ENCODE measurements at places on chromosomes 16 and 17. TPM values are rescaled to one million over a fixed set of nuclear protein-coding genes. Genes with fewer than 3 reads are reported as not detected.
A peak's percentile ranks its signal among the peaks of the same experiment; 100 is the strongest.

DNA sequence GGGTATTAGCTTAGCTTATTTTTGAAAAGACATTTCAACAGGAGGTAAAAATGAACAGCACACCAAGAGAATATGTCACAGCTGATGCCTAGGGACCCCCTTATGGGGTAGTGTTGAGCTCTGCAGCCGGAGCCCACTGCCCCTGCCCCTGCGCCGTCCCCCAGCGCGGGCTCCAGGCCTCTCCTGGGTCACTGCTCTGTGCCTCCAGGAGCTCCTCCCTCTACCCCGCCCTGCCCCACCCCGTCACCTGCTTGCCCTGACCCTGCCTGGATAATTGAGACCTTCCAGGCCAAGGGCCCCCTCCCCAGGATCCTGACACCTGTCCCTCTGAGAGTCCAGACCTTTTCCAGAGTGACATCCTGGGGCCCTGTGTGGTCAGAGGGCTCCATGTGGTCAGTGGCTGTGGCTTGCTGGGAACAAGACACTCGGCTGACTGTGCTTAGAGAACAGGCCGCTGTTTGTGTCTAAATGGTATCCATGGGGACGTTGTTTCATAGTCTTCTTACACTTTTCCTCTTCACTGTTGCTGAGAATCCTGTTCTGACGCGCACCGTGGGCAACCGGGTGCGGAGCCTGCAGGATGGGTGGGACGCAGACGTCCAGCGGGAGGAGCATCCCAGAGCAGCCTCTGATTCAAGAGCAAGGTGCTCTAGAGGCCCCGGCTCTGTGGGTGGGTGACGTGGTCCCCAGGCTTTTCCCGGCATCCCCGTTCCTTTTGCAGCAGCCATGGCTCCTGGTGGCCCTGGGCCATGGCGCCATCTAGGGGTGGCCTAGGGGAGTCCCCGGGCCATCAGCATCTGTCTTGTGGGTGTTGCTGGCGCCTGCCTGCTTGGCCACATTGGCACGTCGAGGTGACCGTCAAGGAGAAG, 20.0 kb upstream of the WFIKKN1 start:
- no peak for DNase-seq

DNA sequence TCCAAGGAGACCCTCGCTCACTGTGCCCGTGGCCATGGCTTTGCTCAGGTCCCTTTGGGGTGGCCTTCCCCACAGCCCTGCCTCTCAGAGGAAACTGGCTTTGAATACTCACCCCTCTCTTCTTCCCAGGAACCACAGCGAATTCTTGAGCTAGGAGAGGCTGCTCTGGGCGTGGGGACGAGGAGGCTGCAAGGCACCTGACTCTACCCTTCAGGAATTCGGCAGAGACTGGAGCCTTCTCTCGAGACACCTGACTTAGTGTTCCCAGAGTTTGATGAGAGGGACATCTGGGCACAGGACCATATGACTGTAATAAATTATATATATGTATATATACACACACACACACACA, 6.2 kb downstream of the LLGL2 start:
- DNase-seq: no peak

GRCh38 chr17:80385046-80385445, 29.9 kb upstream of the ENDOV start:
- no peak for DNase-seq

Gene DPEP1
- total RNA-seq: 6.2 TPM

DNA sequence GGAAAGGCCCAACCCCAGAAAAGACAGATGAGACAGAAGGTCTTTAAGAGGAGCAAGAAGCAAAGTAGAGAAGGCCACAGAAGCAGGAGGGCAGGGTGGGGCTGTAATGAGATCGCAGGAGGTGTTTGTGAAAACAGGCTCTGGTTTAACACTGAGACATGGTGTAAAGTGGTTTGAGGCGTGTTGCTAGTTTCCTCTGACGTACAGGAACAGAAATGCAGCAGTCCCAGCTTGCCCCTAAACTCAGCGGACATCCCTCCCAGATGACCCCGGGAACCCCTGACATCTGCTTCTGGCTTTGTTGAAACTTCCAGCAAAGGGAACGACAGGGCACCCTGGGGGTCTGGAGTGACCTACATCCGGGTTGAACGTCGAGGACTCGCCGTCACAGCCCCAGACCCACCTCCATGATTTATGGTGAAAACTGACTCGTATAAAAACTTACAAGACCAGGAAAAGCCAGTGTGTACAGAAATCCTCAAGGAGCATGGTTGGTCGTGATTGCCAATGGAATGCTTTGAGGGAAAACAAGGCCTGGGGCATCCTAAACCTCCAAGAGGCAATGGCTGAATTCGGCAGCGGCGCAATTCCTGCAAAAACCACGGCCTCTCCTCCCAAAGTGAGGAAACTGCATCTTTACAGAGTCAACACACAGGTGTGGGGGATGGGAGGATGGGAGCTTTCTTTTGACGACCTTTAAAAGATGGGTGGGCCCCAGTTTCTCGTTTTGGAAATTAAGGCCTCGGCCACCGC, 25.8 kb downstream of the LITAF start:
- DNase-seq: no peak

Gene ZNF276
- 16.4 TPM for total RNA-seq

GRCh38 chr17:80002070-80002641, 33.5 kb downstream of the TBC1D16 start:
- DNase-seq: no peak

Gene SEPTIN1
- not detected for total RNA-seq

GRCh38 chr17:16322636-16323035, 30.6 kb downstream of the CENPV start:
- DNase-seq: peak; percentile 68

Gene CDR2L
- total RNA-seq: 14.7 TPM

- no peak for DNase-seq
Observed at GRCh38 chr17:27199948-27200347, 94.0 kb upstream of the WSB1 start.

Gene NEK8
- total RNA-seq: 1.1 TPM

Gene CASKIN1
- not detected for total RNA-seq

GRCh38 chr17:557371-557770, 157.3 kb downstream of the VPS53 start:
- DNase-seq: no peak

GRCh38 chr16:74019612-74020011, 277.0 kb upstream of the PSMD7 start:
- DNase-seq: no peak

DNA sequence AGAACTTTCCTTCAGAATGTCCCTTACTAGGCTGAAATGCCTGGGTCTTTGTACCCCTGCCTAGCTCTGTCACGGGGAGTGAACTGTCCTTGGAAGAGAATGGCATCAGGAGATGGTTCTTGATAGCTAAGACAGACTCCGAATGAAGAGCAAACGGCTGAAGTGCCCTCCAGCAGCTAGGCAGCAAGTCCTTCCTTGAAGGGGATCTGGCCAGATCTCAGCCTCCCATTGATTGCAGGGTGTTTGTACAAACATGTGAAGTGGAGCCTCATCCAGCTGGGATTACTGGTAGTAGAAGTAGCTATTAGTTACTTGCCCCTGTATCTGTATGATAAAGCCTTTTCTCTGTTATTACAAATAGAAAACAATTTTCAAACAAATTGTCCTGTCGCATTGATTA, 30.9 kb downstream of the LRRC36 start:
- DNase-seq: no peak

DNA sequence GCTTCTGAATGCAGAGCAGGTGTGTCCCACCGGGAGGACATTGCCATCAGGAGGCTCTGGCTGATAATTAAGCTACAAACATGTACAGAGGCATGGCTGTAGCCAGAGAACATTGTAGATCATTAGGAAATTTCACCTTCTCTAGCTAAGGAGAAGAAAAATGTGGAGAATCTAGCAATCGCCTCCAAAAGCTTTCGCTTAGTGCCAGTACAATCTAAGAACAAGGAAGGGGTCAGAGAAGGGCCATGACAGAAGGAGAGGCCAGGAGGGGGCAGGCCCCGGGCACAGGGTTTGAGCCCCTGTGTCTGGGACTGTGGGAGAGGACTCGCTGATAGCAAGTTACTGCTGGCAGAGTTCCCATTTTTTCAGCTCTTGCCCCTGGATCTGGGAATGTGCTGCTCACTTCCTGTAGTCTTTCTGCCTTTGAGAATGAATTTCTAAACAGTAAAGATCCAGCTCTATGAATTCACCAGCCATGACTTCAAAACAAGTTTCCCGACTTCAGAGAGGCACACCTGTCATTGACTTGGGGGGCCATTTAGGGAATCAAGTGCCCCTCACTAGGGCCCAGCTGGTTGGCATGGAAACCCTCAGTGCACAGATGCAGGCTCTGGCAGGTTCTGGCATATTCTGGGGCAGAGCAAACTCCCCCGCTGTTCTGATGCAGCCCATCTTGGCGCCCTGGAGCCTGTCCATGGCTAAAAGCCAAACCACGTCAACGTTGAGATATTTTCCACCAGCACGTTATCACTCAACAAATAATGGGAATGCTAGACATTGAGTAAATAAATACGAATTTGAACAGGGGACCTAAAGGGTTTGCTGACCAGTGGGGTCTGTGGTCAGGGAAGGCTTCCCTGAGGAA, 59.5 kb upstream of the CACNG4 start:
- DNase-seq: peak; percentile 90

DNA sequence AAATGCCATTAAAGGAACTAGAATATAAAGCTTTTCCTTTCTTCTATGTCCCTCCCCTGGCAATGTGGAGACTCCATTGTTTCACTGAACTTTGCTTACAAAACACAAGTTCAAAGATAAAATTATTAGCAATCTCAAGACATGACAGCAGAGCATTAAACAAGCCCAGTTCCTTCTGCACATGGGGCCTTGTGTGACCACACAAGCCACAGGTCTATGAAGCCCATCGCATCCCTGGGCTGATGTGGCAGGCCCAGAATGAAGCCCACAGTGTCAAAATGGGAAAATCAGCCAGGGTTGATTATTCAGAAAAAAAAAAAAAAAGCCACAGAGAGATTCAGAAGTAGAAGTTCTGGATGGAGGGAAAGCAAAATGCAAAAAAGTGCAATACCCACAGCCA, 12.9 kb upstream of the SLC39A11 start:
- no peak for DNase-seq

GRCh38 chr16:82660075-82660645, 33.4 kb downstream of the CDH13 start:
- DNase-seq: peak; percentile 19

DNA sequence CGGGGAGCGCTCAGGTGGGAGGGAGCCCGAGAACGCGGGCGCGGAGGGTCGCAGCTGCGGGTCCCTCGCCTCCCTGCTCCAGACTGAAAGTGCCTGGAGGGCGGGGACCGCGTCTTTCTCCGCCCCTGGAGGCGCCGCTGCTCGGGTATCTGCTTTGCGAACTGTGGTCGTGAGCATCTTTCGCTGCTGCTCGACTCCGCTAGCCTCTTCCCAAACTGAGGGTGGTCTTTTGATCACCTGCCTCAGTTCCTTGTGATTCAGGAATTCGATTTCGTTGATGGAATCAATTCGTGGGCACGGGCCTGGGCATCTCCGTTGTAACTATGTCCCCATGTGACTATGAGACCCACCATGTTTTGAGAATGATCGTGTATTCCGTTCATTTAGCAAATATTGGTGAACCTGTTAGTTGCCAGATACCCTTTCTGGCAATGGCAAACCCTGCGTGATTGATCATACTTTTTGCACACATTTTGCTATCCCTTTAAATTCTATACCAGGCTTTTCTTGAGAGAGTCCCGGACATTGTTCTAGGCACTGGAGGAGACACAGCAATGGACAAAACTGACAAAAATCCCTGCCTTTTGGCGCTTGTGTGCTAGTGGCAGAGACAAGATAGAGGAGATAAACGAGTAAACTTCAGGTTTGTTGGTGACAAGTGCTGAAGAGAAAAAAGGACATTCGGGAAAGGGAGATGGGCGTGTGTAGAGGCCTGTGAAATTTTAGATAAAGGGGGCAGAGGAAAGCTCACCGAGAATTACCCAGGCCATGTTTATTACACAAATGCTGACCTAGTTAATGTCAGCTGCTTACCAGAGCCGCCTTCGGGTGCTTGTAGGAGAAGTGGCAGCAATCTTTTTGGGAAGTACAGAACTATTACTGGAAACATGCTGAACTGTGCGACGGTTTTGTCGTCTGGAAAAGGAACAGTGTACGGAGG, 948 bp downstream of the UTP18 start:
- DNase-seq: peak; percentile 23

GRCh38 chr17:68794636-68795434, 160.4 kb downstream of the ABCA8 start:
- DNase-seq: peak; percentile 57

- DNase-seq: no peak
Observed at GRCh38 chr16:35431829-35432663, 1972.6 kb downstream of the TP53TG3F start.

- DNase-seq: no peak
Observed at GRCh38 chr16:67129422-67129821, 19.7 kb downstream of the PHAF1 start.

DNA sequence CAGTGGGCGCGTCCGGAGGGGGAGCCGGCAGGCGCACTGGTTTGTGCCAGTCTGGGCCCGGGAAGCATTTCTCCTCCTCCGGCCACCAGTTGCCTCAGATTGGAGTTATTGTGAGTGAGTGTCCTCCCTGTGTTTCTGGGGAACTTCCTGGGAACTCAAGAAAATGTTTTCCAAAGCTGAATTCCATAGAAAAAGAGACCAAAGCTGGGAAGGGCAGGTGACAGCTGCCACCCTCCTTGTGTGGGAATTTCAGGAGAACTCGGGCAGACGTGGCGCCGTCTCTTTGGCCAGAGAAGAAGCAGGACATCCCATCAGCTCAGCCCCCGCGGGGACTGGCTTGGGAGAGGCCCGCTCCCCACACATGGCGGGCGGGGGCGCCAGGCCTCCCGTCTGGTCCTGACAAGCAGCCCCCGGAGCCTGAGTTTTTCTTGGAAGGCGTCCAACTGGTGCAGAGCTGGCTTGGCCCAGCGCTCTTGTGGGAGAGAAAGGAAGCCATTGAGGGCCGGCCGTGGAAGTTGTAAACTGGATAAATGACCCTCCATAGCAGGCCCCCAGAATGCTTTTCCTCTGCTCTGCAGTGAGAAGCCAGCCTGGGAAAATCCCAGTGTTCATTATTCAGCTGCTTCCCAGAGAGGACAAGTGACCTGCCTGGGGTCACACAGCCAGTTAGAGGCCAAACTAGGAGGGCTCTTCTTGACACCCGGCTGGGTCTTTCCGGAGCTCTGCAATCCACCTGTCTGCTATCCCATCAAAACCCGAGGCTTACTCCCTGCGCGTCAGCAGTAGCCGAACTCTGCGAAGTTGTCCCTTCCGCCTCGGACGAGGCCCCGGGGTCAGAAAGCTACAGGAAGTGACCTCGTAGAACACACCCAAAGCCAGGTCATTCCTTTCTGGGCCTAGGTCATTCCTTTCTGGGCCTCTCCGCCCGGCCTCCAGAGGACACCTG, 39.2 kb upstream of the GSE1 start:
- peak; percentile 61 for DNase-seq

GRCh38 chr17:48471817-48472410, 41.9 kb upstream of the SKAP1 start:
- no peak for DNase-seq

Gene ABCC6
- not detected for total RNA-seq

DNA sequence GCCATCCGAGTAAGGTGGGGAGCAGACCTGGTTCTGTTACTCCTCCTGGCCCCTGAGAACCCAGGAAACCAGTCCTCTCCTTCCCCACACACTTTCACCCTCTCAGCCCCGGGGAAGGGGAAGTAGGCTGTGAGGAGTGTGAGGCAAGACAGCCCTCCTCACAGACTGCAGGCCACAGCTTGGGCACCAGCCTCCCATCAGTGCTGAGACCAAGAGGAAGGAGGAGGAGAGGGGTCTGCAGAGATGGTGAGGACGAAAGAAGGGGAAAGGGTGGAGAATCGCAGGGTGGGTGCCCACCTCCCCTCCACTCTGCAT, 7.0 kb downstream of the G6PC3 start:
- DNase-seq: no peak

Measured in SJSA1 (cell line).